CD4-positive, CD25-positive, alpha-beta regulatory T cell (primary cell): ENCODE measurements at places on chromosomes 6 and 20. TPM values are rescaled to one million over a fixed set of nuclear protein-coding genes. Genes with fewer than 3 reads are reported as not detected.

The ID4 gene
- not detected for total RNA-seq

The STMND1 gene
- not detected for total RNA-seq

DNA sequence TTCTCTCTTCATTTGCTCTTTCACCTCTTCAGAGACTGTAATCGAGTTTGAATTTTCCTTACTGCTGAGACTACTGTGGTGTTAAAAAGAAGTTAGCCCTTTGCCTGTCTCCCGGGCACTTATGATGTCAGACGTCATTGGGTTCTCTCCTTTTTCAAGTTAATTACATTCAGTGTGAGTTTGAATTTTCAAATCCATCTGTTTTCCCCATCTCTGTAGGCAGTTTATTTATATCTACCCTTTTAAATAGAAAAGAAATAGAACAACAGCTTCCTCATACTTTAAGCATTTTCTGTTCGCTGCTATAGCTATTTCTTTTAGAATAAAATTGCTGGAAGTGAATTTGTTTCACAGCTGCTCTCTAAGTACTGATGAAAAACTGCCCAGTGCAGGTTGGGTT, 81.4 kb downstream of the MCHR2 start:
- H3K36me3 ChIP-seq = no peaks in the 10 kb centered on the region
- H3K27me3 ChIP-seq = no peaks in the 10 kb centered on the region
- DNase-seq = no peak
- no peak overlapping the region for H3K27ac ChIP-seq

- H3K4me1 ChIP-seq = no peaks in the 10 kb centered on the region
- DNase-seq = no peak
- H3K36me3 ChIP-seq = no peaks in the 10 kb centered on the region
- H3K27ac ChIP-seq = no peak overlapping the region
- H3K27me3 ChIP-seq = no peaks in the 10 kb centered on the region
Observed at GRCh38 chr6:91352878-91353277, 766.0 kb upstream of the MAP3K7 start.

- H3K4me1 ChIP-seq = no peaks in the 10 kb centered on the region
- no peak for DNase-seq
- H3K4me3 ChIP-seq = no peak overlapping the region
- H3K27me3 ChIP-seq = no peaks in the 10 kb centered on the region
Observed at GRCh38 chr6:1705630-1706029, 95.9 kb downstream of the FOXC1 start.

- H3K27me3 ChIP-seq = no peaks in the 10 kb centered on the region
- no peak overlapping the region for H3K27ac ChIP-seq
- no peak overlapping the region for H3K4me3 ChIP-seq
- no peaks in the 10 kb centered on the region for H3K4me1 ChIP-seq
- no peaks in the 10 kb centered on the region for H3K36me3 ChIP-seq
Observed at GRCh38 chr6:68730291-68731054, 95.4 kb downstream of the ADGRB3 start.

GRCh38 chr6:46655803-46656202, 3.0 kb downstream of the SLC25A27 start:
- no peak overlapping the region for H3K27ac ChIP-seq
- no peak for DNase-seq
- peaks cover 13% of the 10 kb centered on the region for H3K27me3 ChIP-seq
- no peaks in the 10 kb centered on the region for H3K36me3 ChIP-seq

DNA sequence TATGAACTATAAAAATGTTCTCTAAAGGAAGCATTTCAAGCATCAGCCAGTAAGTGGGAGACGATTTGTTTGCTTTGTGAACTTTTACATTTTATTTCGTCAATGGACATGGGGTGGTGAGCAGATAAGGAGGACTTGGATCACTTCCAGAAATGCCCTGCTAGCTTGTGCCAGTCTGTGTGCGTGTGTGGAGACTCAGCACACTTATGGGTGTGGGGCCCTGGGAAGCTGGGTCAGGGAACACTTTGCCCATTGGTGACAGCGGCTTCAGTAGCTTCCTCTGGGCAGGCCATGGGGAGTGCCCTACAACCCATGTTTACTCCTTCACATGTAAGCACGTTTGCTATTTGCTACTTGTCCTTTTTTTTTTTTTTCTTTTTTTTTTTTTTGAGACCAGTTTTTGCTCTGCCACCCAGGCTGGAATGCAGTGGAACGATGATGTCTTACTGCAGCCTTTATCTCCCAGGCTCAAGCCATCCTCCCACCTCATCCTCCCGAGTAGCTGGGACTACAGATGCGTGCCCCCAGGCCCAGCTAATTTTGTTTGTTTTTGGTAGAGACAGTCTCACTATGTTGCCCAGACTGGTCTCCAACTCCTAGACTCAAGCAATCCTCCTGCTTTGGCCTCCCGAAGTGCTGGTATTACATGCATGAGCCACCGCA, 24.2 kb downstream of the PRDM1 start:
- peaks cover 83% of the 10 kb centered on the region for H3K4me1 ChIP-seq
- no peak overlapping the region for H3K4me3 ChIP-seq
- no peaks in the 10 kb centered on the region for H3K27me3 ChIP-seq

GRCh38 chr6:25418454-25419052, 139.4 kb downstream of the CARMIL1 start:
- H3K36me3 ChIP-seq = no peaks in the 10 kb centered on the region
- no peak for DNase-seq
- no peaks in the 10 kb centered on the region for H3K4me1 ChIP-seq
- H3K4me3 ChIP-seq = no peak overlapping the region
- H3K27me3 ChIP-seq = no peaks in the 10 kb centered on the region

DNA sequence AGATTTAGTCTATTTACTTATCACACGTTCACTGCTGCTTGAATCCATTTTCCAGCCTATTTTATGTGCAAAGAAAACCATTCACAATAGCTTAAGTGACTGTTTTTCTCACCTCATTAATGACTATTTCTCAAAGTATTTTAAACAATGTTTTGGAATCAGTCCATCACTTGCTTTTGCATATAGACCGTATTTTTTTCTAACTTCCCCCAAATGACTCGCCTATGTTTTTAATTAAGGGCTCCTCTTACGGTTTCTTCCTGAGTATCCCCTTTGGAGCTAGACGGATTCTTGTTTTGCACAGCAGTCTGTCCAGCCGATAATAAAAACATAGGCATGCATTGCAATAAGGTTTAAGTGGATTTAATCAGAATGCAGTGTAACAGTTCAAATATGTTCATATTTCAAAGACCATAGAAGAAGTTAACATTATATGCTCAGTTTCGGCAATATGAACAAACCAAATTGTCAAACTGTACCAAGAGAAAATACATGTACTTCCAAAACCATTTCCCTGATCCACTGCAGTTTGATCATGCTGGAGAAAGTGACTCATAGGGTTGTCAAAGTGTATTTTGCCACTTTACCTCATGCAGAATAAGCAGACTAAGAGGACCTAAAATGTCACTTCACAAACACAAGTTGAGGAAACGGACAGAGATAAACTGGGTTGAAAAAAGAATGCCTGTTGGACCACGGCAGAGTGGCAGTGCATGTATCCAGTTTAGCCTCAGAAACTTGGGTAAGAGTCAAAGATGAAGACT, 66.4 kb downstream of the HMGN3 start:
- no peak overlapping the region for H3K4me3 ChIP-seq
- no peak overlapping the region for H3K27ac ChIP-seq
- no peaks in the 10 kb centered on the region for H3K36me3 ChIP-seq
- no peak for DNase-seq
- H3K27me3 ChIP-seq = no peaks in the 10 kb centered on the region

DNA sequence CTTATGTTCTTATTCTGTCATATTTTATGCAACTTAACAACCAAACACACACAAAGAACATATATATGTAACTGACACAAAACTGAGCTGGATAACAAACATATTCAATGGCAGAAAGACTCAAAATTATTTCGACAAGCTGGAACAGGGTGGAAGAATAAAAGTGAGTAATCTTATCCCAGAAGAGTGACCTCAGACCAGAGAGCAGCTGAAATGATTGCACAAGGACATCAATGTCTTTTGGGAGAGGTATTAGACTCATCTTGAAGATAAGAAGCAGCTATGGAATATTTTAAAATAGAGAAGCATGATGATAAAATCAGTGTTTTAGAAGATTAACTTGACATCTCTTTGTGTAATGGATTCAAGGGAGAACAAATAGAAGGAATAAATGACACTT, 191.6 kb upstream of the PRDM1 start:
- no peak for DNase-seq
- no peaks in the 10 kb centered on the region for H3K4me1 ChIP-seq
- no peaks in the 10 kb centered on the region for H3K27me3 ChIP-seq
